ENCODE measurements at places on chromosomes 7 and 10. TPM values are rescaled to one million over a fixed set of nuclear protein-coding genes. Genes with fewer than 3 reads are reported as not detected.

The UNCX gene
- not detected for total RNA-seq

The TMEM196 gene
- 0.13 TPM for total RNA-seq

The SGCE gene
- total RNA-seq = 6.8 TPM

DNA sequence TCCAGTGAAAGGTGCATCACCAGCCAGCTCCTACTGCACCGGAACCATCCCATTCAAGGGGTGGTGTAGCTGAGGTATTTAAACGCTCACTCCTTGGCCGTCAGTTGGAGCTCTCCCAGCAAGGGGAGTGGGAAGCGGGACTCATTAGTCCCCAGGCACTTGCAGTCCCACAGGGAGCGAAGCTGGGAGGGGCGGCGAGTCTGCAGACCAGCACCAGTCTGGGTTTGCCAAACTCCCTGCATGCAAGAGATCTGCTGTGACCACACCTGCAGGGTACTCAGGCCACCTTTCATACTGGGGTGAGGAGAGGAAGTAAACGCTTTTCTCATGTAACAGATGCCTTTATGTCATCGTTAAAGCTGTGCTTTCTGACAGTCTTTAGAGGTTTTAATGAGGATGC lies 187.9 kb downstream of the PTPRN2 start:
- no peak for DNase-seq

- no peak for DNase-seq
Observed at GRCh38 chr7:116273283-116273917, 63.1 kb downstream of the TES start.

GRCh38 chr10:389261-389790 lies 254.1 kb downstream of the ZMYND11 start:
- no peak for DNase-seq
